IMR-90 (cell line): ENCODE measurements at places on chromosomes 5 and 9.

GRCh38 chr5:171574376-171574775 is 154.9 kb downstream of the FGF18 start:
- DNase-seq = no peak

DNA sequence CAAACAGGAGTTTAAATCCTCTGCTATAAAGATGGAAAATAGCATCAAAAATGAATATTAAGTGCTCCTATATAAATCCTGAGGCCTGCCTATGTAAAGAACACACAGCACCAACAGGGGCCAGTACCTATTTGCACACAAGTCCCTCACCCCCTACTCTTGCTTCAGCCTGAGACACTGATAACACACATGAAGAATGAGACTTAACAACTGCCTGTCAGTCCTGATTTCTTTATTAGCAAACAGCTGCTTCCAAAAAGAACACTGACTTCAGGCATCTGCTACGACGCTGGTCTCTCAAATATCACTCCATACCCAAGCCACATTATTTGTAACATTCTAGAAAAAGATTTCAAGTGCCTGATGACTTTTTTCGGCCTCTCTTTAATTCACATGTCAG is 55.5 kb downstream of the MYO10 start:
- no peak for DNase-seq

DNA sequence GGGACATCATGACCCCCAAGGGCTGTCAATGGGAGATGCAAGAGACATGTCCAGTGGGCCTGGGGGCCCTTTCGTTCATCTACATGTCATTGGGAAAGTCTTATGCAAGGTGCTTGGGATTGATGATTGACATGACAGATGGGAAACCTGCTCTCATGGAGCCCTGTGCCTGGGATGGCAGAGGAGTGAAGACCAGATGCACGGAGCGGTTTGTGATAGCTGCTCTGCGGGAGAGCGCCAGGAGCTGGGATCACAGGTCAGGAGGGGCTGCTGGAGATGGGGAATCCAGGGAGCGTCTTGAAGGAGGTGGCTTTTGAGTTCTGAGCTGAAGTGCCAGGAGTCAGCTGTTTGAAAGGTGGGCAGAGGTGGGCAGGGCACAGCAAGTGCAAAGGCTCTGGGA is 104.3 kb downstream of the FGF18 start:
- no peak for DNase-seq

- peak; percentile 96 for DNase-seq
These were observed 167.9 kb downstream of the AUH start for GRCh38 chr9:91193658-91194391.
